A549 treated with GW870086 at 1 μM for 4 hours (cell line): ENCODE measurements at places on chromosomes 5 and 9. TPM values are rescaled to one million over a fixed set of nuclear protein-coding genes. Genes with fewer than 3 reads are reported as not detected.

The PDE4D gene
- 38.7 to 71.3 TPM (median 58.7 TPM) in 5 replicates for total RNA-seq

The SMIM33 gene
- total RNA-seq: not detected in 5 replicates

The ENG gene
- total RNA-seq: 0.12 to 0.29 TPM (median 0.16 TPM) in 5 replicates

The ALDH7A1 gene
- total RNA-seq: 64.0 to 76.9 TPM (median 76.0 TPM) in 5 replicates

The DOCK8 gene
- 0.17 to 0.43 TPM (median 0.29 TPM) in 5 replicates for total RNA-seq

The TMEM174 gene
- not detected in 5 replicates for total RNA-seq

The ASS1 gene
- total RNA-seq: 16.8 to 19.4 TPM (median 17.6 TPM) in 5 replicates

The DNAI1 gene
- total RNA-seq: 0.17 to 0.65 TPM (median 0.25 TPM) in 5 replicates

The SLC45A2 gene
- total RNA-seq: 0.07 TPM in 1 of 5 replicates, not detected in the others

The SHISAL2B gene
- total RNA-seq: not detected in 5 replicates

The XRCC4 gene
- 7.4 to 10.7 TPM (median 10.6 TPM) in 5 replicates for total RNA-seq

The ADAMTSL2 gene
- 0.03 TPM in 1 of 5 replicates, not detected in the others for total RNA-seq

The PRR16 gene
- 0.12 TPM in 1 of 5 replicates, not detected in the others for total RNA-seq

The ANGPTL2 gene
- total RNA-seq: not detected in 5 replicates

The PPIC gene
- 16.5 to 17.7 TPM (median 16.6 TPM) in 5 replicates for total RNA-seq

The SCGB3A2 gene
- total RNA-seq: not detected in 5 replicates

The ANKRD34B gene
- 0.05 to 0.12 TPM (median 0.06 TPM) in 4 of 5 replicates, not detected in the other for total RNA-seq

The NR6A1 gene
- 1.4 to 2.2 TPM (median 1.8 TPM) in 5 replicates for total RNA-seq

The FAM170A gene
- not detected in 5 replicates for total RNA-seq

The FCHO2 gene
- 8.9 to 15.1 TPM (median 14.2 TPM) in 5 replicates for total RNA-seq

The ENTPD8 gene
- 0.08 to 0.31 TPM (median 0.23 TPM) in 5 replicates for total RNA-seq

The PSD2 gene
- total RNA-seq: 0.06 TPM in 1 of 5 replicates, not detected in the others

The GMCL2 gene
- total RNA-seq: not detected in 5 replicates

The UBE2QL1 gene
- 0.11 to 0.23 TPM (median 0.20 TPM) in 5 replicates for total RNA-seq

The QSOX2 gene
- 24.5 to 28.7 TPM (median 27.0 TPM) in 5 replicates for total RNA-seq

The AFF4 gene
- total RNA-seq: 17.4 to 31.0 TPM (median 27.5 TPM) in 5 replicates

The NUTM2G gene
- total RNA-seq: not detected in 5 replicates

The TMOD1 gene
- 1.6 to 2.4 TPM (median 2.1 TPM) in 5 replicates for total RNA-seq

The PDLIM4 gene
- 0.57 to 2.0 TPM (median 0.79 TPM) in 5 replicates for total RNA-seq

The PRPF4 gene
- total RNA-seq: 52.6 to 56.0 TPM (median 55.0 TPM) in 5 replicates

The PCDHGB5 gene
- 1.9 to 2.7 TPM (median 2.3 TPM) in 5 replicates for total RNA-seq

The OR1Q1 gene
- not detected in 5 replicates for total RNA-seq

The TYRP1 gene
- total RNA-seq: not detected in 5 replicates

The SPEF2 gene
- 1.7 to 2.4 TPM (median 1.9 TPM) in 5 replicates for total RNA-seq

The ADAMTSL1 gene
- total RNA-seq: 0.07 to 0.10 TPM (median 0.08 TPM) in 3 of 5 replicates, not detected in the others

The TAF1L gene
- total RNA-seq: 0.02 TPM in 1 of 5 replicates, not detected in the others

The CEL gene
- total RNA-seq: 0.46 to 0.71 TPM (median 0.63 TPM) in 5 replicates

The PCDH12 gene
- total RNA-seq: not detected in 5 replicates

The CORO2A gene
- total RNA-seq: 0.81 to 1.4 TPM (median 1.2 TPM) in 5 replicates

The PCDHA11 gene
- total RNA-seq: 0.06 to 0.96 TPM (median 0.11 TPM) in 5 replicates
